ENCODE measurements at places on chromosomes 4 and X.

DNA sequence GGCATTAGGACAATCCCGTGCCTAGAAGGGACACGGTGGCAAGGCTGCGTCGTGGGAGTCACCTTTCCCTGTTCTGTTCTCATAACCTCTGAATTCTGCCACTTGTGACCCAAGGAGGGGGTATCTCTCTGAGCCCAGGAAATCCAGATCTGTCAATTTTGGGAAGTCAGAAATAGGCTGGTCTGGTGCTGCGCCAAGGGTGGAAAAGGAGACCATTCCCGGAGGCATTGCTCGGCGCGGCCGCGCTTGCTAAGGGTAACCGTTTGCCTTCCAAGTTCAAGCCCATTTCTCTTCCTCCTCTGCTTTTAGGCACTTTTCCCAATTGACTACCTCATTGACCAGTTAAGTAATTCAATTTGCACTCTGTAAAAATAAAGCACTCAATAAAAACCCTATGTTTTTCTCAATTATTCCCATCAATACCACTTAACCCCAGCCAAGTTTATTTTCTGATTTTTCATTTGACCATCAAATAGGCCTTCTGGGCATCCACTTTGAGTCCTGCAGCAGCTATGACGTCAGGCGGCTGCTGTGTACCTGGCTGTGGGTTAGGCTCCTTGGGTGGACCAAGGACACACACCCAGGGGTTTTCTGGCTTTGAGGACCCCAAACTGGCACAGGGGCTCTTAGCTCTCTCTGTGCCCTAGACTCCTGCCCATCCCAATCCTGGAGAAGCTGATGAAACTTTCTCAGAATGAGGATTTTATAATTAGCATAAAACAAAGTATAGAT lies 12.5 kb downstream of the SORCS2 start:
- DNase-seq: no peak

GRCh38 chr4:187602339-187603092 lies 393.1 kb upstream of the ZFP42 start:
- no peak for DNase-seq

- DNase-seq: no peak
These were observed 9.2 kb upstream of the ANXA3 start for GRCh38 chr4:78542373-78542772.

GRCh38 chrX:68284281-68284904 lies 148.9 kb downstream of the OPHN1 start:
- no peak for DNase-seq

DNA sequence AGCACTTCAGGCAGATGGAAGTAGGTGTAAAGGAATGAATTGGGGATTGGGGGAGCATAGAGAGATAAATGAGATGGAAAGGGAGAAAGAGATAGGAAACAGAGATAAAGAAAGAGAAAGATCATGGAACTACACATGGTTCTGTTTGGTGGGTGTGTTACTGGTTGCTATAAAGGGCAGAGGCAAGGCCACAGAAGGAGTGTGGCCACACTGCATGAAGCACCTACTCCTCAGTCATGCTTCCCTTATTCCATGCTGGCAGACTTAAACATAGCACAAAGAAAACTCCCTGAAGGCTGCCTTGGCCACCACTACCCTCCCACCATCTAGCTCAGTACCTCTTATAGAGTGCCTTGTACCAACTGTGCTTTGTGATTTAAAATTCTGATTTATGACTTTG lies 56.9 kb downstream of the OPHN1 start:
- DNase-seq: no peak

DNA sequence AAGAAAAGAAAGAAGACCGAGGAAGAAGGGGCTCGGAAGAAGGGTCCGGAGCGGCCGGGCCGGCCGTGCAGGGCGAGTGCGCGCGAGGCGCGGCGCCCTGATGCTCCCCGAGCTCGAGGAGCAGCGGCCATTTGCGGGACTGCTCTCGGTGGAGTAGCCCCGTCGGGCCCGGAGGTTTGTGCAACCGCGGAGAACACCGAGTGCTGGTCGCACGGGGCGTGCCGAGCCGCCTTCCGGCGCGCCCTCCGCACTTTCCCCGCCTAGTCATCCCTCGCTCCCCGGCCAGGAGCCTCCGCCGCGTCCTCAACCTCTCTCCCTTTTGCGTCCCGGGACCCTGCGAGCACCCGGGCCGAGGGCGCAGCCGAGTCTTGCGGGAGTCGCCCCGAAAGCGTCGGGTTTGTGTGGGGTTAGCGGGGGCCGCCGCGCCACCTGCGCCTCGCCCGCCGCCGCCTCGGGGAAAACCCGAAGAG lies 127.4 kb downstream of the LAS1L start:
- no peak for DNase-seq

DNA sequence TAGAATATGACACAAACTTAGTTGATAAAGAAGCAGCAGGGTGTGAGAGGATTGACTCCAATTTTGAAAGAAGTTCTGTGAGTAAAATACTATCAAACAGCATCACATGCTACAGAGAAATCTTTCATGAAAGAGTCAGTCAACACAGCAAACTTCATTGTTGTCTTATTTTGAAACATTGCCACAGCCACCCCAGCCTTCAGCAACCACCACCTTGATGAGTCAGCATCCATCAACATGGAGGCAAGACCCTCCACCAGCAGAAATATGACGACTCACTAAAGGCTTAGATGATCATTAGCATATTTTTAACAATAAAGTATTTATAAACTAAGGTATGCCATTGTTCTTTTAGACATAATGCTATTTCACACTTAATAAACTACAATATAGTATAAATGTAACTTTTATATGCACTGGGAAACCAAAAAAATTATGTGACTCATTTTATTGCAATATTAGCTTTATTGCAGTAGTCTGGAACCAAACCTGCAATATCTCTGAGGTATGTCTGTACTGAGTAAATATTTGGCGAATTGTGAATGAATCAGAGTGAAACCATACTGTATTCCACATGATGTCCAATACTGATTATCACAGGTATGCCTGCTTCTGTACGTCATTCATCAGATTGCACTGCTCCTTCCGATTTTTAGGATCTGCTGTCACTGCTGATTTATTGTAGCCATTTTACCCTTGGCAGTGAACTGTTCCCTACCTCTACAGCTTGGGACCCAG lies 11.6 kb downstream of the FRMPD4 start:
- no peak for DNase-seq

- no peak for DNase-seq
These were observed 297.0 kb upstream of the PUDP start for GRCh38 chrX:7444967-7445366.
